Activated naive CD4-positive, alpha-beta T cell treated with anti-CD3 and anti-CD28 coated beads, Interleukin-2, amount 10 ng/mL, durations not matched to agents 7 days and 5 days (primary cell): ENCODE measurements at places on chromosomes 2 and 18.

DNA sequence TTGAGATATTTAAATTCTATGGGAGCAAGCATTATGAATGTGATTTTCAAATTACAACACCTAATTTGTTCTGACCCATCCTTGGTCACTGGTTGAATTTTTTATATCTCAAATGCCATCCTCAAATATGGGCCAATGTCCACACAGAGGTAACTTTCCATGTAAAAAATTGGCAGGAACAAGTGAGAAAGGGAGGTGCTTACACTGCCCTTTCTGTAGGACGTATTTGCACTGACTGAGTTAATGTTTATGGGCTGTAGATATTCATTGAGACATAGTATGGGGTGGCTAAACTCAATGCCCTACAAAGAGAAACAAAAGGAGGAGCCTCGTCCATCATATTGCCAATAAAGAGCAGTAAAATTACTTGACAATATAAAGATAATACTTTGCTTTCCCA is 259.3 kb downstream of the NRXN1 start:
- no peak for DNase-seq

DNA sequence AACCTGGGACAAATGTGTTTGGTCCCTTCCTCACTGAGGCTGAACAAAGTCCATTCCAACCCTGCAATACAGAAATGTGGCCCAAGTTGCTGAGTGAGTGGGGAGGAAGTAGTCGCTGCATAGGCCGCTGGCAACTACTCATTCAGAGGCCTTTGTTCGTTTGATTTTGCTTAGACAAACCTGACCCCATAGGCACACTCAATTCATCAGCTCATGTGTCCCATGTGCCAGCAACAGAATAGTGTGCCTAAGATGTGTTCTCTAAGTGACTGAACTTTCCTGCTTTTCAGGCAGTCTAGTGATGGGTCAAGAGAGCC is 23.0 kb downstream of the PTPN18 start:
- DNase-seq = no peak

DNA sequence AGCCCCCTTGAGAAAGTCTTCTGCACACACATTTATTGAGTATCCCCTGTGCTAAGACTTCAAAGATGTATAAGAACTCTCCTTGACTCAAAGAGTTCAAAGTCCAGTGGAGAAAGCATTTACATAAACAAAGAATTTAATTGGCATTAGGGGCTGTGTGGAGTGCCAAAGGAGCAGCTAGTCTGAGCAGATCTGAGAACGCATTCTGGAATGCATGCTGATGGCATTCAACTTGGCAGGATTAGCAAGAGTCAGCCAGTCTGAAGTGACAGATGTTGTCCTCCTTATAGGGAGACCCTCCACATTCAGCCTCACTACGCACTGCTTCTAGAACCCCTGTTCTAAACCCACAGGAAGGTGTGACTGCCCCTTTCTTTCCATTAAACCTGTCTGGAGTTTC is 191.5 kb downstream of the RAD51AP2 start:
- DNase-seq = no peak

- DNase-seq = peak; percentile 23
These were observed 122.3 kb downstream of the LYPD6B start for GRCh38 chr2:149160701-149161217.

DNA sequence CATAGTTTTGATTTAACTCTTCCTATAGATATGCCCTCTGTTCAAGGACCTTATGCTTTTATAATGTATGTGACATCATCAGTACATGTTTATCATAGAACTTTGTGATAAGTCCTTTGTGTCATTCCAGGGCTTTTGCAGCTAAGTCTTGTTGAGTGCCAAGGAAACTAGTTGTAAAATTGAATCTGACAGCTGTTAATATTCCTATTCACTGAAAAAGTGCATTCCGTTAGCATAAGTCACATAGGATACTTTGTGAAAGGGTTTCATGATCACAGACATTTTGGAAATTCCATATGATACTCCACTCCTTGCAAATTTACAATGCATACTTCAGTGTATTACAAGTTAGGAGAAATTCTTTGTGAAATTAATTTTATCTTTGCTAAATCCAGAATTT is 503.4 kb downstream of the CCDC85A start:
- DNase-seq = no peak

DNA sequence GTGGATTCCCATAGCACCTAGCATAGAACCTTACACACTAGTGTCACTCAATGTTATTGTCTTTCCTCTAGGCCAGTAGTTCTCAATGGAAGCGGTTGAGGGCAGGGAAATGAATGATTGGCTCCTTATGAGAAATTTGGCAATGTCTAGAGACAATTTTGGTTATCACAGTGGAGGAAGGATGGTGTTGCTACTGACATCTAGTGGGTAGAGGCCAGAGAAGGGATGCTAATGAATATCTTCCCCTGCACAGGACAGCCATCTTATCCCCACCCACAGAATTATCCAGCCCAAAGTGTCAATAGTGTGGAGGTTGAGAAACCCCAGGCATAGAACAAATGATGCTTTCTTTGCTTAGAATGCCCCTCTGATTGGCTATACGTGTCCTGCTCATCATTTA is 15.8 kb downstream of the C18orf63 start:
- no peak for DNase-seq

DNA sequence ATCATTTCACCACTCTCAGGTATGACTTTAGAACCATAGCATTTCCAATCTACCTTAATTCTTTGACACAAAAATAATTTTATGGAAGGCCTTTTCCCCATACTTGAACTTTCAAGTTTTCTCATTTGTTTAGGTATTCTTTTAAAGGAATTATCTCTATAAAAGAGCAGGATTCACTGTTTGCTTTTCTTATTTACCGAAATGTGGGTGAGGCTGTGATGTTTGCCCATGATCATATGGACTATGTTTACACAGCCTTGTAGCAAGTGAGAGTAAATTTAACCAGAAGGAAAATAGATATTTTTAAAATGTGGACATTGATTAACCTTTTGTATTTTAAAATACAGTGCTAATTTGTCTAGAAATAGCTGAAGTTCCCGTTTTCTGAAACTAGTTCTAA is 26.3 kb downstream of the CAB39 start:
- DNase-seq = no peak

DNA sequence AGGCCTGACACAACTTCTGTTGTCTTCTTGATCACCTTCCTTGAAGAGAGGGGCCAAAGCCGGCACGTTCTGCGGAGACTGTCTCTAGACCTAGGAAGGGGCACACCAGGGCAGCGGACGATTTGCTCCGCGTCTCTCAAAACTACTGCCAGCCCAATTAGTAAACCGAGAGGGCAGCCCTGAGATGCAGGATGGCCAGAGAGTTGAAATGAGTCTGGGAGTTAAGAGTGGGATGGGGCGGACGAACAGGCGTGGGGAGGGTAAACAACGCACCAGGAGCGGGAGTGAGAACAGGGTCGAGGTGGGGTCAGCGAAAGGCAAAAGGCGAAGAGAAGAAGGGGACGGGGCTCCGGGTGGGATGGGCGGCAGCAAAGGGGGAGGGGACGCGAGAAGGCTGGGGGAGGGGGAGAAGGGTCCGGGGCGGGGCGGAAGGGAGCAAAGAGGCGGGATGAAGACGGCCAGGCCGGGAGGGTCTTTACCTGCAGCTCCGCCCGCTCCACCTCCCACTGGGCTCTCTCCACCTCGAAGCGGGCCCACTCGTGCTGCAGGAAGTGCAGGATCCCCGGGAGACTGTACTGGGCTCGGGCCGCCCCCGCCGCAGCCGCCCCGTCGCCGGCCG is 476 bp downstream of the STRN start:
- peak; percentile 70 for DNase-seq

- no peak for DNase-seq
These were observed 552.5 kb upstream of the CRIM1 start for GRCh38 chr2:35803126-35803525.

- DNase-seq = no peak
These were observed 24.7 kb upstream of the NMUR1 start for GRCh38 chr2:231554748-231555545.

DNA sequence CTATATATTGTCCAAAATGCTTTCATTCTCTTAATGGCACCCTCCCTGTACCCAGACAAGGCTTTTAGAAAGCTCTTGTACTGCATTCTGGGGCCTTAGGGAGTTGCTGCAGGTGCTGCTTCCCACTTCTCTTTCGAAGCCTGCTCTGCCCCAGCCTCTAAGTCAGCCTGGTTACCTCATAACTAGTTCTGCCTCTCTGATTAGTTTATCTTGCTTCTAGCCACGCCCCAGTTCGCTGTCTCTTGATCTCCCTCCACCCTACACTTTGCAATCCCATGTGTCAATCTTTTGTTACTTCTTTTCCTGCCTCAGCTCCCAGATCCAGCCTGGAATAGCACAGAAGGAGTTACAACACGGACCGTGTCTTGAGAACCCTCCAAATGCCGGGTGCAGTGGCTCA is 13.8 kb upstream of the NCOA1 start:
- no peak for DNase-seq

DNA sequence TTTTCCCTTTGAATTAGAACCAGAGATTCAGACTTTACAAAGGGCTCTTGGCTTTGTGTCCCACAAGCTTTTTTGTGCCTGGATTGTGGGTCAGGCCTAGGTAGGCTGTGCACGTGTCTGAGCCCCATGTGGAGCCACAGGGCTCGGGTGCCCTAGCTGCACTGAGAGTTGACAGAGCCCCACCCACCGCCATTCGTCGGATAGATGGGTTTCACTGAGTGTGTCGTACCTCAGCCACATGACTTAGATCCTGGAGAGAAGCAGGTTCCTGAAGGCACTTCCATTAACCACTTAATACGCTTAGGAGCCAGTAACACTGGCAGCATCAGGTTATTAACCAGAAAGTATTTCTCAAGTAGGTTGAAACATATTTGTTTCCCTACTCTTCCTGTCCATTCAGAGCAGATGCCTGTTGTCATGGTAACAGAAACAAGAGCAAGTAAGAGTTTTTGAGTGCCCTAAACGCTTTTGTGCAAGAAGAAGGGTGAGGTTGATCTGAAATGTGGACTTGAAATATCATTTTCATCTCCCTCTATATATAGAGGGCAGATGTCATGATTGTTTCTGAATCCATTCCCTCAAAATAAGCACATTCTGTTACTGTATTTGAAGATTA is 30.0 kb downstream of the ADCYAP1 start:
- DNase-seq = no peak

- DNase-seq = peak; percentile 18
These were observed 51.3 kb downstream of the ANKMY1 start for GRCh38 chr2:240506406-240507059.

- no peak for DNase-seq
These were observed 162.3 kb downstream of the MREG start for GRCh38 chr2:215851082-215851481.

DNA sequence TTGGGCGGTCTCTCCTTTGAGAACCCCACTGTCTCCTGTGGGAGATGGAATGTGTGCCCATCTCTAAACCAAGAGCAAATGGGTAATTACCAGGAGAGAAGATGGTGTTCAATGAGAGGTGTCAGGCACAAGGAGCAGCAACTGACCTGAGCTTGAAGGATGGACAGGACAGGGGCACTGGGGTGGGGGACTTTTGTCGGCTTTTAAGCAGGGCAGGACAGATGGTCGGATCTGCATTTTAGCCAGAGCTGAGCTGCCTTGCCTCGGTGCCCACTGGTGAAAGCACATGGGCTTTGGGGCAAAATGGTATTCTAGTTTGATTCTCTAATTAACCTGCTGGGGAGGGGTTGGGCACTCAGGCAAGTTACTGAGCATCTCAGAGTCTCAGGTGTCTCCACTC is 98.0 kb downstream of the INHBB start:
- no peak for DNase-seq

- DNase-seq = no peak
These were observed 96.2 kb upstream of the RMP24 start for GRCh38 chr18:35876243-35876642.

DNA sequence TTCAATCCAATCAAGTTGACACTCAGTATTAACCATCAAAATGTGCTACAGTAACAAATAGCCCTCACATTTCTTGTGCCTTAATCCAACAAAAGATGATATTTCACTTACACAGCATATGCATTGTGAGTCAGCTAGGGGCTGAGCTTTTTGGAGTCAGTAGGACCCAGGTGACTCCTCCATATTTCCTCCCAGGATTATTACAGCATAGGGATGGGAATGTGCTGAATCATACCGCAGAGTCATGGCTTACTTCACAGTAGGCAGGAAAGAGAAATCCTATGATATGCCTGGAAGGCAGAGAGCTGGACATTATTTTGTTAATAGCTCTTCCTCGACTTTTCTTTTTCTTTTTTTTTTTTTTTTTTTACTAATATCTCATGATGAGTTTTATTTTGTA is 153.3 kb downstream of the TMEM182 start:
- DNase-seq = no peak

- DNase-seq = no peak
These were observed 385.0 kb upstream of the TNP1 start for GRCh38 chr2:217244815-217245214.

- peak; percentile 43 for DNase-seq
These were observed 25.9 kb downstream of the SMAD7 start for GRCh38 chr18:48924630-48925490.

GRCh38 chr2:224668123-224668909 is 47.8 kb downstream of the CCDC195 start:
- DNase-seq = no peak

DNA sequence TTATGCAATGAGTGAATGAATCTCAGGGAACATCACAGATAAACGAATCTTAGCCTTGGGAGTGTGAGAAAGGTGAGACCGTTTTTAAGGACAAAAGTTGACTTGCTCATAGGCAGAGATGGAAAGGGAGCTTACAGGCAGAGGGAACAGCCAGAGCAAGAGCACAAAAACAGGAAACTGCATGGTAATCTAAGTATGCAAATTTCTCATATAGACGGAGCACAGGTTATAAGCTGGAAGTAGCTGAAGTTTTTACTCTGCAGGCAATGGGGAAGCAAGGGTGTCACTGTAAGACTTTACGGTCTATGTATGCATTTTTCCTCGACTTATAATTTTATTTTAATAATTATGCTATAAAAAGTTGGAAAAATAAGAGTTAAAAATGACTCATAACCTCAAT is 44.8 kb upstream of the STRN start:
- DNase-seq = no peak
